Renal cortex interstitium (tissue), 15 donors: ENCODE measurements at places on chromosomes 1 and 21. TPM values are rescaled to one million over a fixed set of nuclear protein-coding genes. Genes with fewer than 3 reads are reported as not detected.

KCND3 gene
- 1.5 TPM for polyA plus RNA-seq

RAP1GAP gene
- 24.4 TPM for polyA plus RNA-seq

HFM1 gene
- 5.0 TPM for polyA plus RNA-seq

KCNN3 gene
- 2.4 TPM for polyA plus RNA-seq

FAM177B gene
- polyA plus RNA-seq = not detected

COL8A2 gene
- 3.2 TPM for polyA plus RNA-seq

TNFRSF9 gene
- 0.07 TPM for polyA plus RNA-seq

ST6GALNAC3 gene
- polyA plus RNA-seq = 63.8 TPM

DNA sequence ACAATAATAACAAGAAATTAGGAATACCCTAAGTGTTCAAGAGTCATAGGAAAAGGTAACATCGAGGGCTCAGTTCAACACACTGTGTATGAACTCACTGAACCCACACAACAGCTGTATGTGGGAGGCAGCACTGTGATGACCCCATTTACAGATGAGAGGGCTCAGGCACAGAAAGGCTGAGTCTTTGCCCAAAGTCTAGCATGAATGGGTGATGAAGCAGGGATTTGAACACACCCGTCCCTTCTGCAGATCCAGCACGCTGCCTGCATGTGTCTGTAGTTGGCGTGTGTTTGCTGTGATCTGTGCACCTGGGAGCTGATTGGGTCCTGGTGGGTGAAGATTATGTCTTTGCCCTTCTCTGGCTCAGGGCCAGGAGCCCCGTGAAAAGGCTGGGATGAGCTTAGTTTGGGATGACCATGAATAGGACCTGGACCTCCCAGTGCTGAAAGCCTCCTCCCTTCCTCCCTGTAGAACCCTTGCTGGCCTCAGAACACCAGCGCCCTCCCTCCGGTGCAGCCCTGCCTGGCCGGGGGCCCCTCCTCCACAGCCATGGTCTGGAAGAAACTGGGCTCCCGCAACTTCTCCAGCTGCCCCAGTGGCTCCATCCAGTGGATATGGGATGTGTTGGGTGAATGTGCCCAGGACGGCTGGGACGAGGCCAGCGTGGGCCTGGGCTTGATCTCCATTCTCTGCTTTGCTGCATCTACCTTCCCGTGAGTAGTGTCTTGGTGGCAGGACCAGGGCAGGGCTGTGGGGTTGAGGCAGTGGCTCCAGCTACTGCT lies 5.2 kb downstream of the SLC66A1 start:
- DNase-seq = no peak

DNA sequence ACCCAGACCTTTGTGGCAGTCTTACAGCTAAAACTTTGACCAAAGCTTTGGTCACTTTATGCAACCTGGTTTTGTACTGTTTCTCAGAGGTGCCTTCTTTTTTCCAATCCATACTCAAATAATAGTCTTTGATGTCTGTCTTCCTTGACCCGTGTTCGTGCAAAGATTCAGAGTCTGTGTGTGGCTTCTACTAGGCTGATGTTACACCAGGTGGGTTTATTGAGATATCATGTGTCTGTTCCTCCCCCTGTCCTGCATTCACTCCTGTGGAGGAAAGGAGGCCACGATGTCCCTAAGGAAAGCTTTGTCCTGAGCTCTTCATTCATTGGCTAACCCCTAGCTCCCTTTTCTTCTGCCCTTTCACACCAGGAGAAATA lies 15.0 kb upstream of the IKBKE start:
- DNase-seq = no peak

DNA sequence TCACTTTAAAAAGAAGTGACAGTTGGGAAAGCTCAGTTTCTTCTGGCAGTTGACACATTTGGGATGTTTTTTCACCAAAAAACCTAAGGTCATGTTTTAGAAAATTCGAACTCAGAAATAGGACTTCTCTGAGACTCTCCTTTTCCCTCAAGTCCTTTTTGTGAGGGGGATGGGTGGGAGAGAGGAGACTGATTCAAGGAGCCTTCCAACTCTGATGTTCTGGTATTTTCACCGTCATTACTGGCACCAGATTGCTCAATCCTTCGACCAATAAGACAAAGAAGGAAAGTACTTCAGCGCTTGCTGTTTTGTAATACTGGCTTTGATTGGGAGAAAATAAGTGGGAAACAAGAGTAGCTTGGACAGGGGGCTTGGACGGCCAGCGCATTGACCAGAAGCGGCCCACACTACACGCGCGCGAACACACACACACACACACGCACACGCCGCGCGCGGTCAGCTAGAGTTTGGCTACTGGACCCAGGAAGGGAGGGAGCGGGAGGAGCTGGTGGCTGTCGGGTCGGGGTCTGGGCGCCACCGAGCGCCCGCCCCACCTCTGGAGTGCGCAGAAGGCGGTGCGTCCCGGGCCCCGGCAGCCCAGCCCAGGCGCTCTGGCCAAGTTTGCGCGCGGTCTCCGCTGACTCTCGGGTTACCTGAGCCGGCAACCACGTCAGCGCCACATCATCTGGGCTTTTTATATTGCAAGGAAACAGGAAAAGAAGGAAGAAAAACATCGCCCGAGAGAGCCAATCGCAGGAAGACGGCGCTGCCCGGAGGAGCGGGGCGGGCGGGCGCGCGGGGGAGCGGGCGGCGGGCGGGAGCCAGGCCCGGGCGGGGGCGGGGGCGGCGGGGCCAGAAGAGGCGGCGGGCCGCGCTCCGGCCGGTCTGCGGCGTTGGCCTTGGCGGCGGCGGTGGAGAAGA lies at the start of gene KCNK1:
Gene KCNK1, plus strand, starts transcription at position 855 of the 921 bp plus-strand sequence. Its CDS starts 66 bp downstream, at position 921.
- DNase-seq = peak; percentile 59

GRCh38 chr1:64039390-64039926 lies 164.0 kb upstream of the UBE2U start:
- DNase-seq = peak; percentile 51

GRCh38 chr1:234313171-234313570 lies 60.1 kb upstream of the COA6 start:
- DNase-seq = no peak

- DNase-seq = no peak
These were observed 24.7 kb downstream of the VPS45 start for GRCh38 chr1:150092180-150092791.

GRCh38 chr21:45818904-45819285 lies 162.7 kb upstream of the COL6A1 start:
- DNase-seq = no peak

- DNase-seq = no peak
These were observed 7.5 kb downstream of the MMEL1 start for GRCh38 chr1:2625311-2625710.

DNA sequence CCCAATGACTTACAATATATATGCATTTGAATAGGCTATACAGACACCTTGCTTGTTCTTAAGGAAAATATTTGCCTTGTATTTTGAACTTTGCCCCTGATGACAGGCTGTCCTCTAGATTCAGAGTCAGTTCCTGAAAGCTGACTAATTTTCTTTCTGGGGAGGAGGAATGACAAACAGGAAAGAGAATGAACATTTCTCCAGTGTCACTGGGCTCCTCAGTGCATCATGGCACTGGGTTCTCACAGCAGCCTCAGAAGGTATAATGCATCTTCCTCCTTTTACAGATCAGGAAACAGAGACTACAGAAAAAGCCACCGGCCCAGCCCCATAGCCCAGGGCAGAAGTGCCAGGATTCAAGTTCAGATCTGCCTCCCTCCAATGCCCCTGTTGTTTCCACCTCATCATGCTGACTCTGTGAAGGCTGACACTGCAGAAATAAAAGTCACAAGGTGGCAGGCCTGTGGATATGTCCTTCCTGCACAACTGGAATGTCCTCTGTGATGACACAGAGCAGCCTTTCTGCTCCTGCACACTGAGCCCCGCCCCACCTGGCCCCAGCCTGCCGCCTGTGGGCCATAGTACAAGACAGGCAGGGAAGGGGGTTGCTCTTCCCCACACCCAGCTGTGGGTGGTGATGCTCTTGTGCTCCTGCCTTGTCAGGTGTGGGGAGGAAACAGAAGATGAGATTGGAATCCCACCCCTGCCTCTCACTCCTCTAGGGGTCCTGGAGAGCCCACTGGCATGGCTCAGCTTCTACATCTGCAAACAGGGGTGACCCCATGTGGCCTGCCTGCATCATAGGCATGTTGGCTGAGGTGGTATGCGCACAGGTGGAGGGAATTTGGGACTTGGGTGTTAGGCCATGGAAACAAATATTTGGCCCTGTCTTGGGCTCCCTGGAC lies 6.4 kb downstream of the TTC22 start:
- no peak for DNase-seq

GRCh38 chr1:246219508-246220030 lies 287.5 kb downstream of the SMYD3 start:
- no peak for DNase-seq

DNA sequence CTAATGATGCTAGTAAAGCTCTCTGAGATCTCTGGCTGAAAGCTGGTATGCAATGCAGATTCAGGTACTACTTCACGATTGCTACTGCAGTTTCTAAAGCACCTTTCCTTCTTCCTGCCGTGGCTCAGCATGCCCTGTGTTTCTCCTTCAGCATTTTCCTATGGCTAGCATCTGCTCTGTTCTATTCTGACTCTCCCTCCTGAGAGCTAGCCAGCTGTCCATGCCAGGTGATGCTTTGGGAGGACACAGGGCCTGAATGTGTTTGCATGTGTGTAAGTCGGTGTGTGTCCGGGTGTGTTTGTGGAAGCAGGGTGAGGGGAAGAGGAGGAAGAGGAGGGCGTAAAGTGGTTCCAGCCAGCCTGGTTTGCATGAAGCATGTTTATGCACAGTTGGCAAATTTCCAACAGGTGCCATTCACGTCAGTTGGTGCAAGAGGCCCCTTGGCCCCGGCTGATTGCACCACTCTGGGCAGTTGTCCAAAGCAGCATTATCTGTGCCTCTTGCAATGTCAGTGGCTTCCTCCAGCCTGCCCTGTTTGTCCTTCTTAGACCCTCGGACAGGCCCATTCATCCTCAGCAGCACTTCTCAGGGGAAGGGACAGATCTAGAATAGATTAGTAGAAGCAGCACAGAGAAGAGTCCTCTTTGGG lies 433.3 kb downstream of the DISC1 start:
- no peak for DNase-seq

DNA sequence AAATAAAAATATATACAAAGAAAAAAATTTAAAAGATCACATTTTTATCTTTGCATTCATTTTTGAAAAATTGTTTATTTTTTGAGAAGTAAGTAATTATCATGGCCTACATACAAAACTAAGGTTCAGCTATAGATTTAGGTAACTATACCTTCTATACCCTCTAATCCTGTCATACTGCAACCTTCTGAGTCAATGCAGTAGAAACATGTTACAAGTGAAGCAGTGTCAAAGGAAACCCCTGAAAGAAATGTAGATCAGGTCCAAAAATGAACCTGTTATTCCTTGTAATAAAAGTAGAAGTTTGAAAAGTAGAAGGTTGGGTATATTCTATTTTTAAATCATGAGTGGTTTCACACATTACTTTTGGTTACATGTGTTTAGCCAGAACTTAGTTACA lies 51.3 kb downstream of the PTGS2 start:
- no peak for DNase-seq

DNA sequence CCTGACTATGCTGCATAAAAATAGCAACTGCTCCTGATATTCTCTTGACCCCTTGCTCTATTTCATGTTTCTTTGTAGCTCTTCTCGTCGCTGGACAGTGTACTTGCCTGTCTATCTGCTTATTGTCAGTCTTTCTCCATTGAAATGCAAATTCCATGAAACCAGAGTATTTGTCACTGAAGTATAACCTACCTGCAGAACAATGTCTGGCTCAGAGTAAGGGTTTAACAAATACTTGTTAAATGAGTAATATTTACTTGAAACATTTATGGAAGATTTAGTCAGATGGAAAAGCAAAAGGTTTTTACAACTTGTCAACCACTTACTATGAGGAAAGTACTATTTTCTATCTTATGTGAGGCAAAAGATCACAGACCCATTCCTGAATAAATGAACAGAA lies 19.9 kb upstream of the ERICH3 start:
- DNase-seq = no peak

- DNase-seq = no peak
These were observed 95.0 kb upstream of the C1orf105 start for GRCh38 chr1:172325531-172325930.

GRCh38 chr1:59444520-59444919 lies 147.6 kb downstream of the FGGY start:
- DNase-seq = no peak

- DNase-seq = no peak
These were observed 267.8 kb downstream of the FOXD2 start for GRCh38 chr1:47705517-47706130.
